ENCODE measurements at places on chromosomes 2 and 18.

- DNase-seq = no peak
Measured at GRCh38 chr18:35460736-35461161, 37.0 kb downstream of the INO80C start.

- no peak for DNase-seq
Measured at GRCh38 chr2:80007777-80008503, 296.6 kb downstream of the LRRTM1 start.

DNA sequence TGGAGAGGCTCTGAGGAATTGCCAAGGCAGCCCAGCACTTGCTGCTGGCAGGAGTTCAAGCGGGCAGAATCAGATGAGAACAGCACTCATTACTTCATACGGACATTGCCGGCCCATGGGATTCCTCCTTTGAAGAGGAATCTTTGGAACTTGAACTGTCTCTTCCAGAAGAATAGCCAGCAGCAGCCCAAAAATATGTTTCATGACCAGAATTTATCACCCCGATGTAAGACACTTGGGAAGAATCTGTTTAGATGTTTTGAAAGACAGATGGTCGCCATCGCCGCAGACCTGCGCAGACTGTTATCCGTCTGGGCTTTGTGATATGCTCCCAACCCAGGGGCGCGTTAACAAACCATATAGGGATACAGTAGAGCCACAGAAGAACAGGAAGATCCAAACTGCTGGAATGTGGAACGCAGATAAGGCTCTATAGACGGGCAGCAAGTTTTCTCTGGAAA, 3.7 kb upstream of the ADI1 start:
- peak; percentile 46 for DNase-seq

DNA sequence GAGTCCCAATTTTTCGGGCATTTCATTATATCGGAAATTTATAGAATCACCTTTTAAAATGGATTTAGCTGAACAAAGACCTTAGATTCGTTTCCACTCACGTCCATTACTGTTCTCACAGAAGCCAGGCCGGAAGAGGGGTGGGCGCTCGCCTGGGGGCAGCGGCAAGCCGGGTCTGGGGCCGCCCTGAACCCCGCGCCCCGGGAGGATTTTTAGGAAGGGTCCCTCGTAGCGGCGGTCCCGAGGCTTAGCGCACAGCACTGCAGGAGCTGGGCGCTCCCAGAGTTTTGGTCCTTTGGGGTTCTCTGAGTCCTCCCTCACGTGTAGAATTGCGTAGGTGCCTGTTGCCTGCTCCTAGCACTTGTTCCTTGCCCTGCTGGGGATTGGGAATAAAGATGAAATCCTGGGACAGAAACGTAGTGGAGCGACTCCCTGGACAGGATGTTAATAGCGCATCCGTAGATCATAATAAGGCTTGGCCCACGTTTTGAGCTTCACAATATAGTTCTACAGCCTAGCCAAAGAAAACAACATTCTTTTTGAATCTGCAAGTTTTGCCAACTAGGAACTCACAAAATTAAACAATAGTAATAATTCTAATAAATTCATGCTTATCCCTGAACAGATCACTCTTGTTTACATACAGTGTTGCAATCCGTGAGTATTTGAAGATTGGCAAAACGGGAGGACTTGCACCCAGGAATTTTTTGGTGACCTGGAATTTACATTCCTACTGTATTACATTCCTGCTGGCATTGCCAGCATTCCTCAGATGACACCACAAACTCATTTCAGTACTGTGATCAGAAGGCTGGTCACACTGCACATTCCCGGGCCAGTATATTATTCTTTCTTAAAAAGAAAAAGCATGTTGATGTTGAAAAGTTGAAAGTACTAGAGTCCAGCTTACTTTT, 875 bp downstream of the C18orf63 start:
- peak; percentile 83 for DNase-seq

DNA sequence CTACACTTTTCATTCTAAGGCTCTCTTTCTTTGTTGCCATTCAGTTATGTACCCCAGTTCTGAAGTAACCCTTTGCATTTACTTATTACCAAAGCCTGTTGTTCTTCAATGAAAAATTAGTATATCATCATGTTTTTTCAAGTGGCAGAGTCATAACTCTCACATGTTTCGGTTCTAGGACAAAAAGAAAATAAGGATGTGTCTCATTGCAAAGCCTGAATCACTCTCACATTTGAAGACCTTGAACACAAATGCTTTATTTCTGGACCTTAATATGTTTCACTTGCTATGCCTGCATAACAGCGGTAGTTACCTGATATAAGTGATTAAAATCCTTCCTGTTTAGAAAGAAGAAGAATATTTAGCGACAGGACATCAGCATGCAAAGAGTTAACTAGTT, 49.1 kb downstream of the ZEB2 start:
- DNase-seq = no peak

DNA sequence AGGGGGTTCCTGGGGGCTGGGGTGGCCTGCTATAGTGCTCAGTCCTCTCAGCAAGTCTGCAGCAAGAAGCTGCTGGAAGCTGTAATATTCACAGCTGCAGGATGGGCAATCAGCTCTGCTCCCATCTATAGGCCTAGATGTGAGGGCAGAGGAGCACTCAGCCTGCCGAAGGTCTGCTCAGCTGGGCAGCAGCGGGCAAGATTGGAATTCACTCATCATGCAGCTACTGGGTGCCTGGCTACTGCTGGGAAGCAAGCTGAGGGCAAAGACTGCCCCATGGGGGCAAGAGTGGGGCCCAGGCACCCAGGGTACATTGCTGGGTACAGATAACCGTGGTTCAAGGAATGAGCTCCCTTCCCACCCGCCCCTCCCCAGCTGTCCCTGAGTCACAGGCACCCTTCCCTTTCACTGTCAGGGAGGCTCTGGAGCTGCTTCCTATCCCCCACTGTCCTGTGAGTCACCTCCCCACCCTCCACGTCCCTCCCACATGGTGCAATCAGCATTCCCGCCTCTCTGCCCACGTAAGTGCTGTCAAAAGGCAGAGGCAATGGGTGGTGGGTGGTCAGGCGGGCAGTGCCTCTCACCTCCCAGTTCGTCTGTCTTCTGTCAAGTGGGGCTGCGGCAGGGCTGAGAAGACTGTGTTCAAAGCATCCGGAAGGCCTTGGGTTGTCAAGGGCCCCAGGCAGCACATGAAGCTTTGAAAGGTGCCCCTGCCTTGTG, 169.2 kb downstream of the TRIM43 start:
- DNase-seq = peak; percentile 88

GRCh38 chr2:155190342-155190741, 491.8 kb downstream of the KCNJ3 start:
- no peak for DNase-seq

DNA sequence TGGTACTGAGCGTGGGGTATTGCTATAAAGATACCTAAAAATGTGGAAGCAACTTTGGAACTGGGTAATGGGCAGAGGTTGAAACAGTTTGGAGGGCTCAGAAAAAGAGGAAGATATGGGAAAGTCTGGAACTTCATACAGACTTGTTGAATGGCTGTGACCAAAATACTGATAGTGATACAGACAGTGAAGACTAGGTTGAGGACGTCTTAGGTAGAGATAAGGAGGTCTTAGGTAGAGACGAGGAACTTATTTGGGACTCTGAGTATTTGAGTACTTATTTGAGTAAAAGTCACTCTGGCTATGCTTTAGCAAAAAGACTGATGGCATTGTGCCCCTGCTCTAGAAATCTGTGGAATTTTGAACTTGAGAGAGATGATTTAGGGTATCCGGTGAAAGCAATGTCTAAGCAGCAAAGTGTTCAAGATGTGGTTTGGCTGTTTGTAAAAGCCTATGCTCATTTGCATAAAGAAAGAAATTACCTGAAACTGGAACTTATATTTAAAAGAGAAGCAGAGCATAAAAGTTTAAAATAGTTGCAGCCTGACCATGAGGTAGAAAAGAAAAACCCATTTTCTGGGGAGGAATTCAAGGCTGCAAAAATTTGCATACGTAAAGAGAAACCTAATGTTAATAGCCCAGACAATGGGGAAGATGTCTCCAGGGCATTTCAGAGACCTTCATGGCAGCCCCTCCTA, 219.6 kb downstream of the PDE1A start:
- no peak for DNase-seq

GRCh38 chr2:129191530-129191929, 787.9 kb upstream of the RAB6C start:
- DNase-seq = no peak

DNA sequence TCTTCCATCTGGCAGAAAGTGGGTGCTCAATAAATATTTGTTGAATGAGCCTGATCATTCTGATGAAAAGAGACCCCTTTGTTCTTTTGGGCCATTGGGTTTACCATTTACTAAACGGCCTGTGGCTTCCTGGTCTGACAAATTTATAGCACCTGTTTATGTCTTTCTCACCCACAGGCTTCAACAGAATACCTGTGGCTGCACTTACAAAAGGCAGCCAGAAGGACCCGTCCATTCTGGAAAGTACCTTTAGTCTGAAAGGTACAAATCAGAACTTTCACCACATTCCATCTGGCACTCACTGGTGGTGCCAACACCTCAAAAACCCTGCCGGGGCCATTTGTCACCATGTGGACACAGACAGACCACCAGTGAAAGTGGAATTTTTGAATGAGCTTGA, 167.5 kb downstream of the ETAA1 start:
- DNase-seq = no peak

GRCh38 chr2:154449951-154450658, 248.4 kb upstream of the KCNJ3 start:
- no peak for DNase-seq

GRCh38 chr2:174339561-174340399, 5.0 kb downstream of the SP9 start:
- DNase-seq = no peak

DNA sequence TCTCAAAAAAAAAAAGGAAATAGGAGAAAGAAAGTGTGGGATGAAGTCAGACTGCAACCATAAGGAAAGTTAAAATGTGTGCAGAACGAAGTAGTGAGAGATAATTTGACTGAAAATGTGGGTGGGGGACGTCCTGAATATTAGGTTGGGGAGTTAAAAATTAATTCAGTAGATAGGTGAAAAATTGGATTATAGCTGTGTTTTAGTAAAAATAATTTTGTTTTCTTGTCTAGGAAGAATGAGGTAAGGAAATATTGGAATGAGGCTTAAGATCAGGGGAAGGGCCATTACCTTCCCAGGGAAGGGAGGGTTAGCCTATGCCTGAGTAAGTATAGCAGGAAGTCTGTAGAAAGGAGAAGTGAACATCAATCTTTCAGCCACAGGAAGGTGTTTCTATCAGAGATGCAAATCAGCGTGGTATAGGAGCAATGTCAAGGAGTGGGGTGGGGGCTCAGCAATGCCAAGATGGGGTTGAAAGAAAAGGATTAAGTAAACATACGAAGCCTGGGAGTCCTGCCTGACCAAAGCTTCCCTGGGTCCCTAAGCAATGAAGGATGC, 250.9 kb downstream of the PIEZO2 start:
- no peak for DNase-seq

- no peak for DNase-seq
Measured at GRCh38 chr2:68024450-68024849, 38.4 kb downstream of the C1D start.

GRCh38 chr2:96617012-96617411, 21.1 kb downstream of the KANSL3 start:
- no peak for DNase-seq

DNA sequence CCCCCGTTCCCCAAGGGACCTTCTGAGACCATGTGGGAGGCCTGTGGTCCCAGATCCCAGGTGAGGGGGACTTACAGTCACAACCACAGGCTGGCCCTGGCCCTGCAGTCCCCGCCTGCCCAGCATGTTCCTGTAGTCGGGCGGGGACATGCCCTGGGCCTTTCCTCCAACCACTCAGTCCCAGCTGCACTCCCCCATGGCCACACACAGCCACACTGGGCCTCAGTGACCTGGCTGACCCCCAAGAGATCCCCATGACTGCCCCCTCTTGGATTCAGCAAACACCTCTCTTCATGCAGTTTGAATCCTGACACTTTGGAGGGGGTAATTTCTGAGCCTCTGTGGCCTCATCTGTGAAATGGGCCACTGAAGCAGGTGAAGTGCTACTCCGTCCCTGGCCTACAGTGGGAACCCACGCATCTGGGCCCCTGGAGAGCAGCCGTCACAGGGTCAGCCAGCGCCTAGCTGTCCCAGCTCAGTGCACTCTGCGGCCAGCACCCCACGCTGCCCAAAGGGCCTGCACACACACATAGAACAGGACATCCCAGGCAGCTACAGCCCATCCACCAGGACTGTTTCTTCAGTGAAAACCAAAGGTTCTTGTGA, 12.7 kb upstream of the ARHGEF4 start:
- no peak for DNase-seq

GRCh38 chr18:63539904-63540510, 2.2 kb upstream of the SERPINB12 start:
- peak; percentile 72 for DNase-seq

DNA sequence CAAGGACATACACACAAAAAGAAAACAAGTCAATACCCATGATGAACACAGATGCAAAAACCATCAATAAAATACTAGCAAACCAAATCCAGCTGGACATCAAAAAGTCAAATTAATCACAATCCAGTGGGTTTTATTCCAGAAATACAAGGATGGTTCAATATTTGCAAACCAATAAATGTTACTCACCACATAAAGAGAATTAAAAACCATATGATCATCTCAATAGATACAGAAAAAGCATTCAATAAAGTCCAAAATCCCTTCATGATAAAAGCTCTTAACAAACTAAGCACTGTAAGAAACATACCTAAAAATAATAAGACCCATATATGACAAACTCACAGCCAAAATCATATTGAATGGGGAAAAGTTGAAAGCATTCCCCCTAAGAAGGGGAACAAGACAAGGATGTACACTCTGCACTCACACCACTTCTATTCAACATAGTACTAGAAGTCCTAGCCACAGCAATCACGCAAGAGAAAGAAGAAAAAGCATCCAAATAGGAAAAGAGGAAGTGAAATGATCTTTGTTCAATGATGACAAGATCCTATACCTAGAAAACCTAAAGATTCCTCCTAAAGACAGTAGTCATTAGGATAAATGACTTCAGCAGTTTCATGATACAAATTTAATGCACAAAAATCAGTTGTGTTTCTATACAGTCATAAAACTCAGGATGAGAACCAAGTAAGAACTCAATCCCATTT, 62.6 kb downstream of the TRAPPC8 start:
- no peak for DNase-seq

- DNase-seq = no peak
Measured at GRCh38 chr18:31998880-31999412, 19.7 kb upstream of the RNF125 start.

DNA sequence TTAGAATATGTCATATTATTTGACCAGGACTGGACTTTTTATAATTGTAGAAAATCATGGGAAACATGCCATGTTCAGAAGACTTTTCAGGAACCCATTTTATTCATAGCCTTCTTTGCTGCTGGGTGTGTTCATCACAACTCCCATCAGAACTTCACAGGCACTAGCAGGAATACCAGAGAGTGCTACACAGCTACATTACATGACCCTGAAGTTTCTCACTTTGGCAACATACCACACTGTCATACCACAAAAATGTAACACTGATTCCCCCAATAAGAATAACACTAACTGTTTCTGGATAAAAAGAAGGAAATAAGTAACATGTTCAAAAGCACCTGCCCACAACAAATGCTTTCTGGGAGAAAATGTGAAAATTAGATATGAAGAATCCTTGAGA, 405.4 kb downstream of the CDH2 start:
- DNase-seq = no peak

Data from AG08395 (cell line).